GM13976 (cell line): ENCODE measurements at places on chromosomes 3 and 15.

- no peak for DNase-seq
Measured at GRCh38 chr3:22979581-22979980, 223.5 kb upstream of the UBE2E2 start.

- peak; percentile 71 for DNase-seq
Measured at GRCh38 chr15:43209059-43209824, 11.6 kb downstream of the EPB42 start.

DNA sequence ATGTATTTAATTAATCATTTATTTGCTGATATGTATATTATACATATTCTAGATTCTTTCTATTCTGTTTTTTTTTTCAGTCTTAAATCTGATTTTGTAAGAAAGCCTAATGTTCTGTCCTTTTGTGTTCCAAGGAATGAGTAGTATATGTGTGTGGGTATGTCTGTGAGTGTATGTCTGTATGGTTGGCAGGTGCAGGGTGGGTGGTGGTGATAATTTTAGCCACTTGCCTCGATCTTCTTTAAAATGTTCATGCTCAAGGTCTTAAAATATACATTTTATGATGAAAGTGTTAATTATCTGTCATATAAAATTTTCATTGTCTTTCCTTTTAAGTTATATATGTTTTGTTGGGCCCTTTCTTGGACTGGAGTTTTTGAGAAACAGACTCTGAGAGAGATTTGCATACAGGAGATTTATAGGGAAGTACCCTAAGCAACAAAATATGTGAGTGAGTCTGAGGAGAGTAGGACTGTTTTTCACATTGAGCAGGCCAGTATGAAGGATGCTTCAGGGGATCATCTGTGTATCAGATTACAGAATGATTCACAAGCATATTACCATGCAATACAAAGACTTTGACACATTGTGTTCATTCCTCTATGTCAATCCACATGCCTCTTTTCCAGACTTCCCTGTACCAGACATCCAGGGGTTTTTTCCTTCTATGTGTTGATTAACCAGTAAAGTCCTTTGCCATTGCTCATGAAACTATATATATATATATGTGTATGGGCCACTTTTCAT, 211.0 kb upstream of the DPPA4 start:
- no peak for DNase-seq

DNA sequence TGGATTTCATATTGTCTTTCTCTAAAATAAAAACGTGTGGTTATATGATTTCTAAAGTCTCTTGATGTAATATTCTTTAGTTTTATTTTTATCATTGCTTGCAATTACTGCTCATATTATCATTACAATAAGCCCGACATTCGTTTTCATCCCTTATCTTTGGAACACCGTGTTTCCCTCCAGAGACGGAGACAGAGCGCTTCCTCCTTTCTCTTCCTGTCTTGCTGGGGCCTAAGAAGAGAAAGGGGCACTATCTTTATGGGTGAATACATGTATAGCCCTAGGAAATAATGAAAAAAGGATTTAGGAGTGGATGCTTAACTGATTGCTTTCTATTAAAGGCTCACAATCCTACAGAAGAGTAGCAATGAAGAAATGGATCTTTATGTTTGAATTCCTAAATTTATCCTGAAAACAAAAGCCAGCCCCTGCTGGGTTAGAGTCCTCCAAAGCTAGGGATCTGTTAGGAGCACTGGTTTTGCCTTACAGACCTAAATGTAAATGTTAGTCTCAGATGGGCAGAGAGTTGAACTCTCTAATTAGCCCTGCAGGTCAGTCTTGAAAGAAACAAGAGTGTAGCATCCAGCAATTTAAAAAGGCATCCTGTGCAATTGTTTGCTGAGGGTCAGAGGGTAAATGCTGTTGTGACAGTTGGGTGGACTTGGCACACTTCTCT, 145.1 kb downstream of the TP63 start:
- DNase-seq = no peak

DNA sequence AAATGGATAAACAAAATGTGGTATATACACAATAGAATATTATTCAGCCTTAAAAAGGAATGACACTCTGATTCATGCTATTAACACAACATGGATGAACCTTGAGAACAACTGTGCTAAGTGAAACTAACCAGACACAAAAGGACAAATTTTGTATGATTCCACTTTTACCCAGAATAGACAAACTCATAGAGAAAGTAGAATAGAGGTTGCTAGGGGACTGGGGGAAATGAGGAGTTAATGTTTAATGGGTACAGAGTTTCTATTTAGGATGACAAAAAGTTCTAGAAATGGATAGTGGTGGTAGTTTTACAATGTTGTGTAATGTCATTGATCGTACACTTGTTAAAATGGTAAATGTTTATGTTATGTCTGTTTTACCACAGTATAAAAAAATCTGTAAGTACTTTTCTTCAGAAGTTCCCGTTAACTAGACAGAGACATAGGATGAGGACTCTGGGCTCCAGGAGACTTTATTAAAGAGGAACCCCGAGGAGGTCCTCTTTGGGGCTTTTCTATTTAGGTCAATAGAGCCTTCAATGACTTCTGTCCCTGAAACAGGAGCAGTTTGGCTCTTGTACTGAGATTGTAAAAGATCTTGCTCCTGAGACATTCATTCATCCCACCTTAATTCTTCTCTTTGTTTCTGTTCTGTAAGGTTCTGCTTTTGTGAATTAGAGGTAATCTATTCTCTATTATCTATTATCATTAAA, 24.5 kb downstream of the ABHD6 start:
- DNase-seq = no peak

DNA sequence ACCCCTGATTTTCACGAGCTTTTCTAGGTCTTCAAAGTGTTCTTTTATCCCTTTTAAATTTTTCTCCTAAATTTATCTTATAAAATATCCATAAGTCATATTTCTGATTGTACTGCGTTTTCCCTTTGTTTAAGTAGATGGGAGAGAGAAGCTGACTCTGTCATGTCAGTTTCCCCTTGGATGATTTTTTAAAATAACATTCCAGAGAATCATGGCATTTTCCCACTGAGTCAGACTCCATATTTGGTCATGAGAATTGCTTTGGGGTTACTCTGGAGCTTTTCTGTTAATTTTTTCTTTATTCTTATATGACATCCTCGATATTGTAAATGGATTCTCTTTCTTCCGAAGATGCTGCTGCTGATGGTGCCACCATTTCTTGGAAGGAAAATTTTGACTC, 28.6 kb upstream of the UMPS start:
- no peak for DNase-seq

DNA sequence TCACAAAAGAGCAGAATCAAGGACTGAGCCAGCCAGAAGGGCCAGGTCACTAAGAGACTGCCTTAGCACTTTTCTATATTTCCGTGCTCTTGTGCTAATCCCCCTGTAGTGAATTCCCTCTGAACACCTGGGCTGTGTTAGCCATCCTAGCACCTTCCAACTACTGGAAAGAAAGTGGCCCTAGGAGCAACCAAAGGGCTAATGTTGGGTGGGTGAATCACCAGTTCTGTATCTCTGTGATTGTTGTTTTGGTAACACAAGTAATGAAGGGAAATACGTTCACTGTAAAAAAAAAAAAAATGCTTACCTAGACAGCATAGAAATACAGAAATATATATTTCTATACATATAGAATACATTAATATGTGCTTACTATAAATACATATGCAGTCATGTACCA, 43.9 kb downstream of the PXYLP1 start:
- no peak for DNase-seq

- no peak for DNase-seq
Measured at GRCh38 chr3:193825617-193826016, 232.6 kb downstream of the OPA1 start.

- no peak for DNase-seq
Measured at GRCh38 chr3:60313951-60314461, 937.2 kb downstream of the FHIT start.

- no peak for DNase-seq
Measured at GRCh38 chr3:81216192-81216591, 545.3 kb downstream of the GBE1 start.

DNA sequence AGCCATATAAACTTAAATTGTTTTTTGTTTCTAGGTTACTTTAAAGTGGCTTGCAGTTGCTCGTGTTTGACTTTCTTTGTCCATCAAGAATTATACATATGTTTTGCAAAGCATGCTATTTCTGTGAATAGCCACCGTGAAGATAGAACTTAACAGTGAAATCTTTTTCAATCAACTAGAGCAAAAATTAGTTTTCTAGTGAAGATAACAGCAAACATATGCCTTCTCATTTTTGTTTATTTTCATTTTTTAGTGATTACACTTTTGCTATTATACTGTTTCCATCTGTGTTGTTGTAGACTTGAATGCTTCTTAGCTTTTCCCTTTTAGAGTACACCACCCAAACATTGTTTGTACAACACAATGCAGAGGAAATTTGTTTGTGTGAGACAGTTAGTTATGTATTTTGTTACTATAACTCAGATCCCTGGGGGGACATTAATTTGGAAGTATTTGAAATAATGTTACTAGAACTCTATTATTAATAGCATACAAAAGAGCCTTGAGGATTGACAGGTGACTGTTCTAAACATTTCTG, 62.8 kb downstream of the CRYBG3 start:
- DNase-seq = no peak

DNA sequence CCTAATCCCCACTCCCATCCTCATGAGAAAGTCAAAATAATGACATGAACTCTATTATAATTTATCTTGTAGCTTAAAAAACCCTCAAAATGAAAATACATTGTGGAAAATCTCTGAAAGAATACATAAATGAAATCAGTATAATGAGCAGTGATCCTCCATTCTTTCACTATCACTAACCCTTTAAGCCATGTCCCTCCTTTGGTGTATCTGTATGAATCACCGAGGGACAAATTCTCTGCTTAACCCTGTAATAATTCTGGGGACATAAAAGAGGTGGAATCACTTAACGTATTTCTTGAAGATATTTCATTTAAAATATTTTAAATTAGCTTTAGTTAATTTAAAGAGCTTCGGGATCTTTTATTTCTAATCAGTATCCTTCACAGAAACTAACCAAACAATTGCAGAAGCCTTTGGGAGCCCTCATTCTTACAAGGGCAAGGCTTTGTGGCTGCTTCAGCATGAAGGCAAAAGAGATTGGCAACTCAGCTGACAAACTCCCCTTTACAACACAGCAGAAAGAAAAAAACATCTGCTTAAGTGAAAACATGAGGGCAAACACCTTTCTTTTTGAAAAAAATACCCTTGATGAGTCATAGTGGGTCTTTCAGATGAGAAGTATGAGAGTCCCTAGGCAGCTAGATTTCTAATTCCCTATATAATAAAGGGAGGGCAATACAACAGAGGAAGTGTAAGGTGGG, 44.0 kb upstream of the ALCAM start:
- DNase-seq = peak; percentile 38

DNA sequence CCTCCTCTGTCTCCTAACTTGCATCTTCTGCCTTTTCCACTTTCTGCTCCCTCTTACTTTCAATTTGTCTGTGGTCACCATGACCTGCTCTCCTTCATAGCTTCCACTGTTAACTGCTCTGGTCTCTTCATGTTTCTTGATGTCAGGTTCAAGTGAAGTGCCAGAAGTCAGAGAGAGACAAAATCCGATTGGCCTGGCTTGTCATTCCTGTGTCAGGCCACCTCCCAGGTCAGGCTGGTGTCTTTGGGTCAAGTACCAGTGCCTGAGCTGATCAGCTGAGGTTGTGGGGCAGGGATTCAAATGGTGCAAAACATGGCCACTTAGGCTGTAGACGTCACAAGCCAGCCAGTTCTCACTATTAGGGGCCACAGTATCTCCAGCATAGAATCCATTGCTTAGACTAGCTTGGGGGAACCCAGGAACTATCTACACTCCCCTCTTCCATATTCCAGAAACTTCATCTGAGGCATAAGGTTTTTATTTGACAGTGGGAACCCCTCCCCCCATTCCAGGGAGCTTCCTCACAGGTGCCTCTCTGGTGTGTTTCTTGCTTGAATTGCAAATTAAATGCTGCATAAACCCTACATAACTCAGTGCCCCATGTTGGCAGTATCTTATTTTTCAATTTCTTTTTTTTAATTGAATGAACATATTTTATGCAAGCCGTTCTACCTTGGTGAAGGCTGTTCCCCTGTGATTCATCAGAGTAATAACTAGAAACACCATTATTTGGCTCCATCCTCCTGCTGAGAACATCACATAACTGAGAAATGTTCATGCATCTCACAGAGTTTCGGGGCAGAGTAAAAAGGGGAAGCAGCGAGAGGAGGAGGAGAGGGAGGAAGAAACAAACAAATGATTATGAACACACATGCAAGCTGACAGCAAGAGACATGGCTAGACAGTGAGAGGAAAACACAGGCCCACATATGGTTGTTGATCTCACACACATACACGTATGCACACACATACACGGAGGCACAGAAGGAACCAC, 175.8 kb downstream of the TLE3 start:
- DNase-seq = no peak

- no peak for DNase-seq
Measured at GRCh38 chr15:39213385-39213840, 367.5 kb upstream of the THBS1 start.

DNA sequence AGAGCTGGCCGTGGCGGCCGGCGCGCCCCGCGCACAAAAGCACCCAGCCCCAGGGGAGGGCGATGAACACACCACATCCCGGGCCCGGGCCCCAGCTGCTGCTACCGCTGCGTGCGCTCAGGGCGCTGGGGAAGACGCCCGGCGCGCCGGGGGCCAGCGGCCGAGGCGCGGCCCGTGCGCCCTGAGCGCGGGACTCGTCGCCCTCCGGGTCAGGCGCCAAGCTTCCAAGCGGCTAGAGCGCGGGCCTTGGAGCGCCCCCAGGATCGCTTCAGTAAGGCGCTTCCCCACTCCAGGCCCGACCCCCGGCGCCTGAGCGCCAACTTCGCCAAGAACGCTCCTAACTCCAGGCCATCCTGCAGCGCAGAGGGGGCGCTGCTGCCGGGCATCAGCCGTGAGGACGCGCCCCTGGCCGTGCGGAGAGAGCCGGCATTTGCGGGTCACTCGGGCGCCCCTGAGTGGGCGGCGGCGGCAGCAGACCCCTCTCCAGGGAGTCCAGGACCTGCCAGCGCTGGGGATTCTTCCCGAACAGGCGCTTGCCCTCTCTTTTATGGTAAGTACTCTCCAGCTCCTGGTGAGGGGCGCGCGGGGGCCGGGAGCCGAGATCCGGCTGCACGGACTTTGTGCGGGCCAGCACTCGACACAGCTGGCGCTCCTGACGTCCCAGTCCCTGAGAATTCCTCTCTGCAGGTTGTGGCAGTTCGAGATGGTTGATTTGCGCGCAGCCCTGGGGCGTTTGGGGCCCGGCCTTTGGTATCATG, 475 bp downstream of the SPSB4 start:
- no peak for DNase-seq

GRCh38 chr15:67101911-67102598, 36.7 kb downstream of the SMAD3 start:
- DNase-seq = peak; percentile 71

GRCh38 chr15:80059786-80060355, 395 bp downstream of the ZFAND6 start:
- peak; percentile 85 for DNase-seq

- DNase-seq = no peak
Measured at GRCh38 chr15:96896766-96897165, 566.3 kb downstream of the NR2F2 start.

- no peak for DNase-seq
Measured at GRCh38 chr15:100426937-100427336, 85.2 kb upstream of the ADAMTS17 start.
